ENCODE measurements at places on chromosomes 2 and 18.

- DNase-seq = no peak
Observed at GRCh38 chr18:74795751-74796150, 198.1 kb downstream of the ZNF407 start.

- no peak for DNase-seq
Observed at GRCh38 chr2:219844401-219845091, 217.1 kb downstream of the SLC4A3 start.

DNA sequence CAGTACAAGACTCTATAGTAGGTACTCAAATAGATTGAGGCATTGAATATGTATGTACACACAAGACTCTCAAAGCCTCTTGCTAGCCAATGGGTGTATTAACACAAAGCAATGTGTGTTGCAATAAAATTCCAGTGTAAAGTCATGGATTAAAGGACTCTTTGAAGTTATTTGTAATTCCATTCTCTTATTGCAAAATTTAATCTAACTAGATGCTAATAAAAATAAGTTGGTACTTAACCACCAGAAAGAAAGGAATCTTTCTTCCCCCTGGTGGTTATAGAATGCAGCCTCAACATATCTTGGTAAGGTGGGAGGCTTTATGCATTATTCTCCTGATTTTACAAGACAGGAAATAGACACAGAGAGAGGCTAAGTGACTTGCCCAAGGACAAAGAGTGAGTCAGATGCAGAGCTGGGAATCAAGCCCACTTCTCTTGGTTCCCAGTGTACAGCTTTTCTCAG, 18.0 kb downstream of the LRP1B start:
- no peak for DNase-seq

DNA sequence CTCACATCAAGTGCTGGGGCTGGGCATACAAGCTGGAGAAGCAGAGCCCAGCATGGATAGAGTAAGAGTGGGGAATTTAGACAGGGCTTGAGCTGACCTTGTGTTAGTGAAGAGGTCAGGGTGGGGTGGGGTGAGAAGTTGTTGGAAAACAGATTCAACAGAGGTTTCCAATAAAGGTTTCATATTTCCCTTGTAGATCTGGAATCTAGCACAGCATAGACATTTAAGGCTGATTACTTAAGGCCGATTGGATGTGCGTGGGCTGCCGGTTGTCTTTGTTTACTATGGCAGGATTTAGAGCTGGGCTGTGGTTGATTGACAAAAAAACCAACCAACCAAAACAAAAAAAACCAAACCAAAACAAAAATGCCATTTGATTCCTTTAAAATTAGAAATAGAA, 114.9 kb upstream of the SEC11C start:
- DNase-seq = no peak

DNA sequence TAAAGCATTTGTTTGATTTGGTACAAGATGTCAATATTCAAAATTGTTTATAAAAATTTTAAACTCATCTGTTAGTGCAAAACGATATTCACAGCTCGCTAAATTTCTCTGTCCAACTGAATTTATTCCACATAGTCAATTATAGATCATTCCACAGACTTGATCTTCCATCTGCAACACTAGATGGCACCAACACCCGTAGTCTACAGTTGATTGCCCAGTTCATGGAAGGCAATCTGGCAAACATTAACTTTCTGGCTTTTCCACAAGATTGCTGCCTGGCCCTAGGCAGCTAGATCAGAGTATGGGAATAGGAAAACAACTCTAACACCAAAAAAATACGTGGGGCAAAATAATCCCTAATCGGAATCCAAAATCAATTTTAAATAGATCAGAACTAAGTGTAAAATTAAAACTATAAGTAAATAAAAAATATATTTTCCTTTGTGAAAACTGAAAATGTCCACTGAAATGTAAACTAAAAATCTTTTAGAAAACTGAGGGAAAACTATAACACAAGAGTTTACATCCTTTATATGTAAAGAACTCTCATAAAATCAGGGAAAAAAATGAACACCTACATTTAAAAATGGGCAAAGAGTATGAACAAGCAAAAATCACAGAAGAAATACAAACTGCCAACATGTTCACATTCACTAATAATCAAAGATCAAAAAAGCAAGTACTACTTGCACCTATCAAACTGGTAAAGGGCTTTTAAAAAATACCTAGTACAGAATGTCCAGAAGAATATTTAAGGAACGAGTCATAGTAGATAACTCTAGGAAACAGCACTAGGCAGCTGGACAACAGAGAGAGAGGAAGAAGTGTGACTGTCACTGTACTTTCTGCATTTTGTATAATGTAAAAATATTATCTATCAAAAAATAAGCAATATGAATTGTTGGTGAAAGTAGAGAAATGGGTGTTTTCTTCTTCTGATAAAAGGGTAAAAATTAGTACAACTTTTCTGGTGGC, 35.0 kb downstream of the RTN4 start:
- no peak for DNase-seq

- no peak for DNase-seq
Observed at GRCh38 chr18:49723648-49724180, 89.6 kb downstream of the ACAA2 start.

DNA sequence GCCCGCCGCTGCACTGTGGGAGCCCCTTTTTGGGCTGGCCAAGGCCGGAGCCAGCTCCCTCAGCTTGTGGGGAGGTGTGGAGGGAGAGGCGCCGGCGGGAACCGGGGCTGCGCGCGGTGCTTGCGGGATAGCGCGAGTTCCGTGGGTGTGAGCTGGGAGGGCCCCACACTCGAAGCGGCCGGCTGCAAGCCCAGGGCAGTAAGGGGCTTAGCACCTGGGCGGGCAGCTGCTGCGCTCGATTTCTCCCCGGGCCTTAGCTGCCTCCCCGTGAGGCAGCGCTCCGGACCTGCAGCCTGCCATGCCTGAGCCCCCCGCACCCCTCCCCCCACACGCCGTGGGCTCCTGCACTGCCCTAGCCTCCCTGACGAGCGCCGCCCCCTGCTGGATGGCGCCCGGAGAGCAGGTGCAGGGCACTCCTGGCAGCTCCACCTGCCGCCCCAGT, 124.4 kb downstream of the CCDC178 start:
- DNase-seq = no peak

- DNase-seq = no peak
Observed at GRCh38 chr2:120842456-120843439, 107.1 kb downstream of the GLI2 start.

GRCh38 chr2:60400462-60401246, 152.8 kb downstream of the BCL11A start:
- DNase-seq = no peak
